ENCODE measurements at places on chromosomes 3 and 15.

GRCh38 chr15:81357180-81357686 is 16.8 kb downstream of the TMC3 start:
- DNase-seq = no peak

DNA sequence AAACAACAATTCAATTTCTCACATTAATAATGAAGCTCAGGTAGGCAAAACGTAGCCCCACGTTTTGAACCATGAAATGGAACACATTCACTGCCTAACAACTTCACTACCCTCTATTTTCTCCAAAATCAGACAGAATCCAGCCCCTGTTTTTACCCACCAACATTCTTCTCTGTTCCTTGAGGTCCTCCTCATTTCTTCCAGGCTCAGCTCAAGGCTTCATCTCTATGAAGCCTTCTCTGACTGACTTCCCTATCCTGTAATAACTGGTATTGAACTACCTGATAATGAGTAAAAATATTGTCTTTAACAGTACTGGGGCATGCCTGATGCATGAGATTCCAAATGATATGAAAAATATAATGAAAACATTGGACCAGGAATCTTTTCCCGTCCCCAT is 2.2 kb downstream of the TFRC start:
- DNase-seq = no peak

DNA sequence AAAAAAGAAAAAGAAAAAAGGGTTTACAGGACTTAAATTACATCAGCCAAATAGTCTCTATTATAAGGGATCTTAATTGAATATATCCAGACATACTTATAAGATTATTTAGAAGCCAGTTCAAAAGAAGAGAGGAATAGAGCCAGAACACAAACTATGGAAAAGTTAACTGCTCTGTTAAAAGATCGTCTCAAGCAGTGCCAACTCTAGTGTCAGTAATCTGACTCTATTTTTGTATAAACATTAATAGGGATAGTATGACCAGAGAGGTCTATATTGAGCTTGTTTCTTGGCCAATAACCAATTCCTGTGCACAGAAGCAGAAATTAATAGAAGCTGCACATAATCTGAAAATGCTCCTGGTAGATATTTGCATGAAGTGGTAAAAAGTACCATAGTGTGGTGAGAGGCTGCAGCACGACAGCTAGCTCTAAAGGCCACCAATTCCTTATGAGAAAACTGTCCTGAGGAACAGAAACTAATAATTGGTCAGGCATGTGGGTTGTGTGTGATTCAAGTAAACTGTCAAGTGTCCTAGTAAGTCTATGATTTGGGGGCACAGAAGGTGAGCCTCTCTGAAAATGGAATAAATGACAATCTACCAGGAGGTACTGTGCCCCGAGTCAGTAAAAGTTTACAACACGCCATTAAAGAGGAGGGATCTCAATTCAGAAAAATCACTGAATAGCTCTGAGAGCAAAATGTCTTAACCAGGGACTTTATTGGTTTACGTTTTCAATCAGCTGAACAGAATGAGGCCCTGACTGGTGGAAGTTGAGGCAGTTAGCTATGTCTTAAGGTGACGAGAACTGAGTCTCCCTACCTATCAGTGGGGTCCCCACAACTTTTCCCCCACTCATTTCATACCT is 51.5 kb upstream of the NANOGP8 start:
- no peak for DNase-seq

- no peak for DNase-seq
These were observed 226.7 kb upstream of the THBS1 start for GRCh38 chr15:39354189-39354588.

- DNase-seq = no peak
These were observed 23.6 kb downstream of the VGLL4 start for GRCh38 chr3:11619946-11620652.

DNA sequence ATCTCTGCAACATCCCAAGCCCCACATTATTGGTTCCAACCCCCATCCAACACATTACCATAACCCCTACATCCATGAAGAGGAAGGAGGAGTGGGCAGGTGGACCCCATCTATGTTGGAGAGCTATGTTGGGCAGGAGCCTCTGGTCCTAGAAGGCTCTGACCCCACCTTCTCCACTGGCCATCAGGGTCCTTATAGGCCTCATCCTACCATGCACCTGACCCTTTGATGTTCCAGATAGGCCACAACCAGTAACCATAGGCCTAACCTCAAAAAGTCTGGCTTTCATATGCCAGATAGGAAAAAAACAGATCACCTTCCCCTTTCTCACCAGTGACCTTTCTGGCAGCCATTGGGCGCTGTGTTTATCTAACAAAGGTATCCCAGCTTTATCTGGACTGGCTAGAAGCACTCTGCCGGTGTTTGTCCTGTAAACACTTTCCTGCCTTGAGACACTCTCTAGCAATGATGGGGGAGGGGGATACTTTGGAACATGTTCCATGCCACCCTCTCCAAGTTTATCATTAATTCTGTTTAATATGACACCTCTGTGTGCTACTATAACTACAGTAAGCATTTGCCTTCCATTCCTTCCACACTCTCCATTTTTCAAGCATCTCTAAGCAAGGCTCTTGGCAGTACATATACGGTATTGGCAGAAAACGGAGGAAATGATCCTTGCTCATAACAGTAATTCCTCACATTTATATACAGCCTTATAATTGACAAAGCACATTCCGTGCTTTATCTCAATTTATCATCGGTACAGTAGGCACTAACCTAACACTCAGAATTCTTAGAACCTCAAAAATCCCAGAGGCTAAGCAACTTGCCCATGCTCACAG is 377.1 kb downstream of the VPS13C start:
- no peak for DNase-seq

All from DMS 273 treated with DMSO at 0.1 percent for 48 hours (cell line).